Activated CD4-positive, alpha-beta T cell treated with anti-CD3 and anti-CD28 coated beads, Interleukin-2, amount 10 ng/mL, durations not matched to agents 24 days and 14 days (primary cell): ENCODE measurements at places on chromosomes 11 and 22. TPM values are rescaled to one million over a fixed set of nuclear protein-coding genes. Genes with fewer than 3 reads are reported as not detected.

DNA sequence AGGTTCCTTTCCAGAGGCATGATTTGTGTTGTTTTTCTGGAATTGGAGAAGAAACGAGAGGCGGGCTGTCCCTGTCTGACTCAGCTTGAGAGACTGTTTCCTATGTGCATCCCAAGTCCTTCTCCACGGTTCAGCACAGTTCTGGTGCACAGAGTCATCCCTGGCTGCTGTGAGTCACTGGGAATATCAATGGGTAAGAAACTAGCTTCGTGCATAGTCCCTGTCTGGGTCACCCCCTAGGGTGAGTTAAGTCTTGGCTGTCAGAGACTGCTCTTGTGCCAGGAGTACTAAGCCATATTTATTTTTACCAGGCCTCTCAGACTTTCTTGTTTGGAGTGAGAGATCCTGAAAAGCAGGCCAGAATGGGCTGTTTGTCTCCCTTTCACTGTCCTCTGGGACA is 2.4 kb upstream of the LRP4 start:
- no peak for DNase-seq

Gene POLD3
- 53.5 and 53.6 TPM in 2 replicates for total RNA-seq

GRCh38 chr11:64292460-64293254 is 1.6 kb downstream of the KCNK4 start:
- no peak for DNase-seq

Gene ZNF74
- total RNA-seq: 15.6 and 17.0 TPM in 2 replicates

GRCh38 chr11:1437500-1437899 is 47.8 kb downstream of the BRSK2 start:
- no peak for DNase-seq
